ENCODE measurements at places on chromosomes 3 and 15.

- DNase-seq: no peak
Measured at GRCh38 chr3:43247561-43248184, 38.7 kb upstream of the SNRK start.

- DNase-seq: no peak
Measured at GRCh38 chr3:112486811-112487505, 12.3 kb downstream of the BTLA start.

DNA sequence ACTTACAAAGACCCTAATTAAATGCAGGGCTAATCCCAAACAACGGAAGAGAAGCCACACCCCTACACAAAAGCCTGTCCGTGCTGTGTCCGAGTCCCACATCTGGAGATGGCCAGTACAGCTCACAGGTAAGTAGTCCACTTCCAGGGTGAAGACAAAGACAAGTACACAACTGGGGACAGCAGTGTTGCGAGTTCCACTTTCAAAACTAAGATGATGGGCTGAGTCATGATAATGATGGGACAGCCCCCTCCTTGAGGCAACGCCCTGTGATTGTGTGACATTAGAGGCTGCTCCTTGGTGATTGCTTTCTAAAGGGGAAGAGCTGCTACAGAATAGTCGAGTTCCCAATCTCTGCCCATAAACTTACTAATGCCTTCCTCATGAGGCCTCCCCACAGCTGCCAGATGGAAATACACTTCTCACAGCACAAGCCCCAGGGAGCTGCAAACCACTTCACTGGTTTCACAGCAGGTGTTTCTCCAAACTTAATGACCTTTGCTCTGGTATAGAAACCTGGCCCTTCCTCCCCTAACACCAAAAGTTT lies 27.6 kb downstream of the RFT1 start:
- DNase-seq: no peak

DNA sequence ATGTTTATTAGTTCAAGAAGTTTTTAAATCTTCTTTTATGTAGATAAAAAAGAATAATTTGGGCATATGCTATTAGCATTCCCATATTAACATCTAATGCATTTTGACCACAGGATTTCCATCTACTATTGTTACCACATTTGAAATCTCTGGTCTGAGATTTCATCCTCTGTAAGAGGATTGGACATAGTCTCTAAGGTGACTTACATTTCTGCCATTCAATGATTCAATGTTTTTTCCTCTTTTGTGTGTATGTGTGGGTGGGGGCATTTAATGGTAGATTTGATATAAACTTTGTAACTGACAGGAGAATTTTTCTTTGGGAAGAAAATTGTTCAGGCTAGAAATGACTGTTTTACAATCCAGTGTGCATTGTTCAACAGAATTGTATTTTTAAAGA lies 307.3 kb upstream of the RBMS3 start:
- no peak for DNase-seq

DNA sequence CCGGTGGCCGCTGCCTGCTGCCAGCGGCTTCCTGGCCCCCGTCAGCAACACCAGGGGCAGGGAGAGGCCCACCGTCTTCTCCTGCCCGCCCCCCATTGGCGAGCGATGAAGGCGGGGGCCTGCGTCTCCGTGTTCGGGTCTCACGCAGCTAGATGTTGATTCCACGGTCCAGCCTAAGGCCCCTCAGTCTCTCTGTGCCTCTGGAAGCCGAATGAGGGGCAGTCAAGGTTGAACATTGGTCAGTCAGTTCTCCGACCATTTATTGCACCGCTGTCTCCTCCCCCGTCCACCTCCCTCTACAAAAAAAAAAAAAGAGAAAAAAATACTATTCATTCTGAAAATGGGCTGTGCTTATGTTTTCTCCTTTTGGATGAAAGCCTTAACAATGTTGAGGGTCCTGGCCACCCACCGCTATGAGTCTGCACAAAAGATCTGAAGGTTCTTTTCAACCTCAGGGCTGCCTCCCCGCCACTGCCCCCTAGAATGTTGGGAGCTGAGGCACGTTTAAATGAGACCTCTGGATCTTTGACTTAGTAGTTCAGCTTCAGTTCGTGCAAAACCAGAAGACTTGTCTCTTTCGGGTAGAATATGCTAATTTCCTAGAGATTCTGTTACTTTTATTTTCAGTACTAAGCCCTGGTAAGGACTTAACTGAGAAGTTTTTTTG lies 736 bp downstream of the IREB2 start:
- DNase-seq: no peak

DNA sequence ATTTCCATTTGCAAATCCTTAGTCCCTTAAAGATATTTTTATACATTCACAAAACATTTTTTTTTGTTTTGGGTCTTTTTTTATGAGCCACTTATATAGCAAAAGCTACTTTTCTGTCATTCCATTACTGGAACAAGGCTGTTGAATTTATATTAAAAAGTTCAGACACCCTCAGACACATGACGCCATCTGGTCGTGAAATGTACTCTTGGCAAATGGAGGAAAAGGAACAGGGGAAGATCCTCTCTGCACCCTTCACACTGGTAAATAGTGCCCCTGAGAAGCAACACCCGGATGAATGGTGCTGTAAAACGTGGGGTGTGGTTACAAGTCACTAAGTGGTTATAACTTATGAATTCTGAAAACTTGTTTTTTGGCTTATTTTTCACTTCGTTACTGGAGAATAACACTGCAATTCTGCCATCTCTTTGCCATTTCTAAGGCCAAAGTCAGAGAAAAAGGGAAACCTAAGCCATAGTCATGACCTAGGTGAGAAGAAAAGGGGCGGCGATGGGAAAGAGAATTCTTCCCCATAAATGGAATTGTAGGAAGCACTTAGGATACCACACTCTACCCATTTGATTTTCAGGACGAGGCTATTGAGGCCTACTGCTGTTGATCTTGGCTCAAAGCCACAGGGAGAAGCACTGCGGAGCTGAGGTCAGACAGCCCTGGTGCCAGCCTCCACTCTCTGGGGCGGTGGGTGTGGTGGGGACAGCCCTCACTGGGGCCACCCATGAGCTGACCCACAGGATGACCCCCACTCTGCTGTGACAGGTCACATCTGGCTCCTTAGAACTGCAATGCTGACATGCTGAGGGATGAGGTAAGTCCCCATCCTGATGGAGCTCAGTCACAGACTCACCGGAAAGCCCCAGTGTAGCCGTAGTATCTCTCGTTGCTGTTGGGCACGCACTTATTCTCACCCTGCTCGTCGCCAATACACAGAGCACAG lies 21.9 kb downstream of the LTF start:
- DNase-seq: no peak

GRCh38 chr3:124526601-124527000 lies 203.7 kb upstream of the UMPS start:
- DNase-seq: no peak

- DNase-seq: no peak
Measured at GRCh38 chr3:41212088-41212487, 12.8 kb downstream of the CTNNB1 start.

DNA sequence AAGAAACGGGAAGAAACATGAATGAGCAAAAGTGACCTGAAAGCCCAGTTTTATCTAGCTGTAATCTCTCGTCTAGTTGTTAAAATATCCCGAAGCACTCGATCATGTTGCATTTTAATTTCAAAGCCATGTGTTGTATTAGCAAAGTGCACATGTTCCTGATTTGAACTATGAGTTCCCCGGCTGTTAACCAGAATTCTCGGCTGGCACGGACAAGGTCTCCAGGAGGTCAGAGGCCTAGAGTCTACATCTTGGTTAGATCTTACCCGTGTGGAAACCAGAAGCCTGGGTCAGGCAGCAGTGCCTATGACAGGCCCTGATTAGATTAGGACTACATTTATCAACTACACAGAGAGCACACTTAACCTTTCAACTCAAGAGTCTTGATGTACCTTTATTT lies 195.8 kb downstream of the CDIN1 start:
- no peak for DNase-seq

DNA sequence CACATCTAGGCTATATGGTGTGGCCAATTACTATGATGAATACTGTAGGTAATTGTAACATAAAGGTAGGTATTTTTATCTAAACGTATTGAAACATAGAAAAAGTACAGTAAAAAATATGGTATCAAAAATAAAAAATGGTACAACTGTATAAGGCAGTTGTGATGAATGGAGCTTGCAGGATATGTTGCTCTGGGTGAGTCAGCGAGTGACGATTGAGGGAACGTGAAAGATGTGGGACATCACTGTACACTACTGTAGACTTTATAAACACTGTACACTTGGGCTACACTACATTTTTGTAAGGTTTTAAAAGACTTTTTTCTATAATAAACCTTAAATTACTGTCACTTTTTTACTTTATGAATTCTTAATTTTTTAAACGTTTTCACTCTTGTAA lies 10.3 kb downstream of the CTNNB1 start:
- no peak for DNase-seq

DNA sequence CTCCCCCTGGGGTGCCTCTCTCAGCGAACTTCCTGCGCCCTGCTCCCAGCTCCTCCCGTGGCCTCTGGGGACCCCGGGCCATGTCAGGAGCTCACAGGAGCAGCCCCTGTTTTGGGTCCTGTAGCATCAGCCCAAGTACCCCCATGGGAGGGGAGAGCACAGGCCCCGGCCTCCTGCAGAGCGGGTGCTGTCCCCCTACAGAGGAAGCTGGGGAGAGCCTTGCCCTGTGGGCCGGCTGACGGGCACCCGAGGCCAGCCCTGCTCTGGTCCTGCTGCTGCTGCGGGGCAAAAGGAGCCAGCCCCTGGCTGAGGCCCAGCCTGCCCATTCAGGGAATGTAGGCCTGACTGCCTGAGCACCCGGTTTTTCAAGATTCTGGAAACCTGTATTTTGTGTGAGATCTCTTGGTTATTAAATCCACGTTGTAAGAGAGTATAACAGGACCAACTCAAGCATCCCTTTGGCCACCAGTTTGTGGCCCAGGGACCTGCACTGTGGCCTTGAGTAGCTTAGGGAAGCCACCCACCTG lies 12.4 kb downstream of the PLXNA1 start:
- no peak for DNase-seq

DNA sequence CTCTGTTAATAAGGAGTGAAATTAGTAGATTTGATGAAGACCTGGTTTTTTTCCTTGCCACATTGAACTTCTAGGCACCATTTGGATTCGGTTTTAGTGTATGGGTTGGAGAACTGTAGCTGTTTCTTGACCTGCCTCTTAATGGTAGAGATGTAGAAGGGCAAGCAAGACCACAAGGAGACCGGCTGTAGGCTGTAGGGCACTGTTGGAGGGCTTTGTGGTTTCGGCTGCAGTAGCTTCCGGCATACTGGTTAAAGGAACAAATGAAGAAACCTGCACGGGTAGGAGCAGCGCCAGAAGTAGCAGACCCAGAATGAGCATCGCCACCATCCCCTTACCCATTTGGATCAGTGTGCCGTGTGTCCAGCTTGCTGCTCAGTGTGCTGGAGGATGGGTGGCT lies 7.9 kb downstream of the PCLAF start:
- DNase-seq: no peak

GRCh38 chr15:95032156-95032555 lies 800.8 kb downstream of the MCTP2 start:
- DNase-seq: no peak

- no peak for DNase-seq
Measured at GRCh38 chr3:10531031-10531430, 25.6 kb upstream of the ATP2B2 start.

GRCh38 chr3:124986192-124987143 lies 51.9 kb upstream of the MUC13 start:
- no peak for DNase-seq

- no peak for DNase-seq
Measured at GRCh38 chr3:128464188-128464587, 2.5 kb downstream of the DNAJB8 start.

- DNase-seq: no peak
Measured at GRCh38 chr3:154194877-154195276, 73.7 kb downstream of the ARHGEF26 start.

- DNase-seq: no peak
Measured at GRCh38 chr3:47283193-47283537, 421 bp downstream of the KLHL18 start.

- DNase-seq: no peak
Measured at GRCh38 chr3:77468626-77469020, 428.7 kb downstream of the ROBO2 start.

Data from NCI-H1436 treated with DMSO at 0.1 percent for 48 hours (cell line).